ENCODE measurements at places on chromosomes 5 and 9.

GRCh38 chr5:12614608-12615007 is 710.4 kb upstream of the CTNND2 start:
- DNase-seq: no peak

GRCh38 chr5:129118826-129119225 is 24.3 kb downstream of the ISOC1 start:
- no peak for DNase-seq

DNA sequence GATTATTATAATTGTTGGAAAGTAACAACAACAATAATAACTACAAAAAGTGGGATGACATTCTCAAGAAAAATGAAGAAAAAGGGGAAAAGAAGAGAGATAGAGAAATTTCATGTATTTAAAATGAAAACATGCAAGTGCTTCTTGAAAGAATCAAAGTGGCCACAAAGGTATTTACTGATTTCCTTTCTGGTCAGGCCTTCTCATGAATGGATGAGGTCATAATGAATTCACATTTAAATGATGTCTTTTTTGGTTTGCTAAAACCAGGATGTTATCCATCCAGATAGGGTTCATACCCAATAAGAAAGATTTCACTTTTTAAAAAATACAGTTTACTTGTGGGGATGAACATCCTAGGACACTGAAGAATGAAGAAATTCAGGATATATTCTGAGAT is 446.4 kb upstream of the PTGER4 start:
- DNase-seq: no peak

- DNase-seq: peak; percentile 13
Observed at GRCh38 chr5:141941307-141941706, 16.7 kb downstream of the PCDH12 start.

DNA sequence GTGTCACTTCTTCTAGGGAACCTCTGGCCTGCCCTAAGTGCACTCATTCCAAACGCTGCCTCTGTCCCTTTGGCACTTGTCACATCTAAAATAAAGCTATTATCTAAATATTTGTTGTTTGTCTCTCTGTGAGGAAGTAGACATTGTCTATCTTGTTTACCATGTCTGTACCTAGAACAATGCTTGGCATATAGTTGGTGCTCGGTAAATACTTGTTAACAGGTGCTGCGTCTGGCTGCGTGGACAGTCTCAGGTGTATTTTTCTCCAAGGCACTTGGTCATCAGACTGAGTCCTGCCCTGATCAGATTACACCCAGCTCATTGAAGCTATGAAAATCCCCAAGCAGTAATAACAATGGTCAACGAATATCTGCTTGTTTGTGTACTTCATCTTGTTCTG is 174.9 kb upstream of the SMIM23 start:
- DNase-seq: no peak

All from AG09309 (cell line).